ENCODE measurements at places on chromosomes 2 and 18.

GRCh38 chr2:45193581-45193980, 184.3 kb upstream of the SIX2 start:
- no peak for DNase-seq

GRCh38 chr2:2748399-2749205, 417.5 kb upstream of the MYT1L start:
- no peak for DNase-seq

DNA sequence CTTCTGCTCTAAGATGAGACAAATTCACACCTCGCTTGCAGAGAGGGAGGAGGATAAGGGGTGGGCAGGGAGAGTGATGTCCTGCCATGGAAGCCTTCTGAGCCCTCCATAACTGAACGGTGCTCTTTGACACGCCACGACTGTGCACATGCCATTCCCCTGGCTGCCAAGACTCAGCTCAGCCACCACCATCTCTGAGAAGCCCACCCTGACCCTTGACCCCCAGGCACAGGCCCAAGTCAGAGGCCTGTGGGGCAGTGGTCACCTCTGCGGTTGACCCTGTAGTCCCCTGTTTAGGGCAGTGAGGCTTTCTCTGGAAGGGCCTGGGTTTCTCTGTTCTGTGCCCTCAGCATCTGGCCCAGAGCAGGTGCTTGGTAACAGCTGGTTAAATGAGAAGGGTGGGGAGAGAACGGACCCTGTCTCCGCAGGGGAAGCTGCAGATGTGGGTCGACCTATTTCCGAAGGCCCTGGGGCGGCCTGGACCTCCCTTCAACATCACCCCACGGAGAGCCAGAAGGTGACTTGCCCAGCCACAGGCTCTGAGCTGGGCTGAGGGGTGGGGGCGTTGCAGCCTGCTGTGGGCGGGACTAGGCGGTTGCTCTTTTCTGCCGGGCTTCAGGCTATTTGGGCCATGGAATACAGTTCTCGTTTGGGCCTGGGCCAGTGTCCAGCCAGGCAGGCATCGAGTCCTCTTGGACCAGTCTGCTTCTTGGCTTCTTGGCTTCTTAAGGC, 215.1 kb downstream of the DYSF start:
- DNase-seq = no peak

DNA sequence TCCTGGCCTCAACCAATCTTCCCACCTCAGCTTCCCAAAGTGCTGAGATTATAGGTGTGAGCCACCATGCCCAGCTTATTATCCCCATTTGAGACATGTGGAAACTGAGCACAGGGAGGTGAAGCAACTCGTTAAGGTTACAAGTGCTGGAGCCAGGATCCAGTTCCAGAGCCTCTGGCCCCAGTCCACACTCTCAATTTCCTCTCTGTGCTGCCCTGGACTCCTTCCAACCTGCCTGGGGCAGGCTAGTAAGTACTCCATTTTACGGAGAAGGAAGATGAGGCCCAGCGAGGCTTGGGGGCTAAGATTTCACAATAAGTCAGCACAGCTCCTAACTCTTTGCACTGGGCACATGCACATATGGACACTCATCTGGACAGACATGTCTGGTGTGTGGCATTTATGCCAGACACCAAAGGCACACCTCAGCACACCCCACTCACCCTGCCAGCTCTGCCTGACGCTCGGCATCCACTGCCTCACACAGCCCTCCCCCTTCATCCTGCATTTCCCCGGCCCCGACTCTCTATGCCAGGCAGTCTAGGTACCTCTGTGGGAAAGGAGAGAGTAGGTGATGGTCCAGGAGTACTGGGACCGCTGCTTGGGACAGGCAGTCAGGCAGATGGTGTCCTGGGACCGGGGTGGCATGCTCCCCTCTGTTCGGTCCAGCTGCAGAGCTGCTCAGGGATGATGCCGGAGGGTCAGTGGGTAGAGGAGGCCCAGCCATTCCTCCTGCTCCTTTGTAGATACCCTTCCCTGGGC, 20.5 kb downstream of the CFAP65 start:
- DNase-seq = no peak

DNA sequence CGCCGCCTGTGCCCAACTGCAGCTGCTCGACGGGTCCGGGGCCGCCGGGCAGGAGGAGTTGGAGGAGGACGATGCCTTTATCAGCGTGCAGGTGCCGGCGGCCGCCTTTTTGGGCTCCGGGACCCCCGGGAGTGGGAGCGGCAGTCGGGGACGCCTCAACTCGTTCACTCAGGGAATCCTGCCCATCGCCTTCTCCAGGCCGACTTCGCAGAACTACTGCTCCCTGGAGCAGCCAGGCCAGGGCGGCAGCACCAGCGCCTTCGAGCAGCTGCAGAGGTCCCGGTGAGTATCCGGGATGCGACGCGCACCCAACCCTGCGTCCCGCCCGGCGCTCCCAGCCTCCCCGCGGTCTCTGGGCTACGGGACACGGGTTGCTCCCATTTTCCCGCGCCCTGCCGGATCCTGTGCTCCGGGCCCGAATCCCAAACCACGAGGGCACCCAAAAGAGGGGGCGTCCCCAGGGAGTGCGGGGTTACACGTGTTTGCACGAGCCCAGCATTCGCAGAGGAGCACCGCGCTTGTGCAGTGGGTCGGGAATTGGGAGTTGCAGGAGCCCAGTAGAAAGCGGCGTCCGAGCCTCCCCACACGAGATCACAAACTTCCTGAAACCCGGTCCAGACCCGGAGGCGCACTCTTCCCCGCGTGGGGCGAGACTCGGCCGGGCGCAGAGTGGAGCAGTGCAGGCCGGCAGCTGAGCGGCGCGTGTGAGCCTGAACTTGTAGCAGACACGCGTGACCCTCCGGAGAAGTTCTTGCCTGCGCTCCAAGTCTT, 1.2 kb downstream of the CABLES1 start:
- DNase-seq = peak; percentile 21

GRCh38 chr2:130353291-130354138, 2.3 kb upstream of the PTPN18 start:
- no peak for DNase-seq

- no peak for DNase-seq
Measured at GRCh38 chr2:133682906-133683305, 114.6 kb upstream of the NCKAP5 start.

- no peak for DNase-seq
Measured at GRCh38 chr2:156626931-156627330, 190.8 kb downstream of the GPD2 start.

Data from T-helper 2 cell treated with Interferon-gamma antibody and Interleukin-4, amounts not matched to agents 5 μg/mL and 100 μg/mL, for 36 hours (primary cell).